Esophagus muscularis mucosa (tissue), 4 donors: ENCODE measurements at places on chromosomes 2 and 18. TPM values are rescaled to one million over a fixed set of nuclear protein-coding genes. Genes with fewer than 3 reads are reported as not detected.

Gene CHRND
- not detected for total RNA-seq

Gene HOXD13
- total RNA-seq: not detected

Gene MROH2A
- total RNA-seq: not detected

DNA sequence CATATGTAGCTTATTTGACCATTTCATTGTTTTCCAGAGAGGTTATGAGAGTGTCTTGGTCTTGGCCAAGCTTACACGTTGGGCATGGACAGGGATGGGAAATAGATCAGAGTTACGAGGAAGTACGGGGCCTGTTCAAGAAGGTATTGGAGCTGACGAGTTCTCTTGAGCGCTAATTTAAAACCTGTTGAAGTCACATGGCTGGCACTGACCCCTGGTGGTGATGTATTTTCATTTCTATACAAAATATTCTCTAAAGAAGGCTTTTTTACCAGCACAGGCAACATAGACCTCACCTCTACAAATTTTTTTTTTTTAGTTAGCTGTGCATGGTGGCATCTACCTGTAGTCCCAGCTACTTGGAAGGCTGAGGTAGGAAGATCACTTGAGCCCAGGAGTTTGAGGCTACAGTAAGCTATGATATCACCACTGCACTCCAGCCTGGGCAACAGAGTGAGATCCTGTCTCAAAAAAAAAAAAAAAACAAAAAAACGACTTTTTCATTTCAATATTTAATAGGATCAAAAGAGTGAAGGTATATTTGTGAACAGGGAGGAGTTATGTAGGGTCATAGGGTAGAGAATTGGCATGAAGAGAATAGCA is 19.6 kb downstream of the UGP2 start:
- no peak for DNase-seq

DNA sequence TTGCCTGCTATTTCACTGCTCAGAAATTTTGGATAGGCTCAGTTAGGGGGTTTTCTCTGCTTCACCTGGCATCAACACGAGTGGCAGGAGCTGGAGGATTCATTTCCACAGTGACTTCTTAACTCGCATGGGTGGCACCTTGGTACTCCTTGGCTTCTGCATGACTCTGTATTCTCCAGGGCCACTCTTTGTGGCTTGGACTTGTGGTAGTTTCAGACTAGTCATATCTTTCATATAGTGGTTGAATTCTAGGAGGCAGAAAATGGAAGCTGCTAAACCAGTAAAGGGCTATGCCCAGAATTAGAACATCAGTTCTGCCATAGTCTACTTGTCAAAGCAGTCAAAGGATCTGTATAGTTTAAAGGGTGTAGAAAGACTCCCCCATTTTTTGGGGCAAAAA is 6.8 kb downstream of the MAIP1 start:
- DNase-seq: no peak

- DNase-seq: no peak
Observed at GRCh38 chr2:120880381-120880780, 144.7 kb downstream of the GLI2 start.

- no peak for DNase-seq
Observed at GRCh38 chr2:128374711-128375413, 56.2 kb upstream of the HS6ST1 start.

DNA sequence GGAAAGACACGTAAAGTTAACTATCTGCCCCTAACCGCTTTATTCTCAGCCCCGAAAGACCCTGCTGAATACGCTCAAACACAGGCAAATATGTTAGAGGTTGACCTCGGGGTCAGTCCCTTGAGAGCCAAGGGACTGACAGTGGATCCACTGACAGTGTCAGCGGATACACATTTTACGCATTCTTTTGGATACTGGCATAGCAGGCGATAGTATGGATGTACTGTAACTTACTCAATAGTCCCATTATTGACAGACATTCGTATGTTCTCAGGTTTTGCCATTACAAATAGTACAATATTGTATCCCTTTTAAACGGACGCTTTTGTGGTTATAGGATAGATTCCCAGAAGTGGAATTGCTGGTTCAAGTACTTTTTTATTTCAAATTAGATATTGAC is 13.4 kb downstream of the ATP6V1B1 start:
- no peak for DNase-seq

DNA sequence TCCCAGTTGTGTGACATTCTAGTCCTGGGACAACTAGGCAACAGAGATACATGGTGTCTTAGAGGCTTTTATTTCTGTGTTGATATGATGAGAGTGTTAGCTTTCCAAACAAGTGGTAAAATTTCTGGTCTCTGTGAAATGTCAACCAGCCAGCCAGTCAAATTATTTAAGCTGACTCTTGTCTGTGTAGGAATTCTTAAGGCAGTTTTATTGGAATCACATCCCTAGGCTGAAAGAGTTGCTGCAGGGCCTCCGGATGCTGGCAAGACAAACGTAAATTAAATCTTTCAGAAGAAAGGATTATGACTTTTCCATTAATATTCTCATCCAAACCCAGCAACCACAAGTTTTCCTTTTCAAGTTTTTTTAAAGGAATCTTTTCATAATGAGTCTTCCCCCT is 44.6 kb downstream of the SERPINB7 start:
- no peak for DNase-seq
